ENCODE measurements at places on chromosomes 1 and 21.

GRCh38 chr1:185971688-185972087 lies 237.5 kb downstream of the HMCN1 start:
- no peak for DNase-seq

GRCh38 chr1:5634893-5635292 lies 357.3 kb downstream of the NPHP4 start:
- peak; percentile 28 for DNase-seq

DNA sequence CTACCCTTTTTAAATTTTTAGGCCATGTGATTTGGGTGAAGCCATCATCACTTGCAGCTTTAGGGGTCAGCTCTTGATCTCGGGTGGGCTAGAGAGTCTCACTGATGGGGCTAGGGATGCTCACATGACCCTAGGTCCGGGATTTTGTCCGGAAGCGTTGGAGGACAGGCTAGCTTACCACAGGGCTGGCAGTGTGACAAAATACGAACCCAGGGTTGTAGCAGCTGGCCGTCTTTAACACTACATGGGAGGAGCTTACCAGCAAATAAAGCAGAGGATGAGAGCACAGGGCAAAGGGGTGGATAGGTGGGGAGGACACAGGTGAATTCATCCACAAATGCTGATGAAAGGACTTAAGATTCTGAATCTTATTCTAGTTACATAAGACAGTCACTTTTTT lies 21.9 kb downstream of the GPR161 start:
- no peak for DNase-seq

DNA sequence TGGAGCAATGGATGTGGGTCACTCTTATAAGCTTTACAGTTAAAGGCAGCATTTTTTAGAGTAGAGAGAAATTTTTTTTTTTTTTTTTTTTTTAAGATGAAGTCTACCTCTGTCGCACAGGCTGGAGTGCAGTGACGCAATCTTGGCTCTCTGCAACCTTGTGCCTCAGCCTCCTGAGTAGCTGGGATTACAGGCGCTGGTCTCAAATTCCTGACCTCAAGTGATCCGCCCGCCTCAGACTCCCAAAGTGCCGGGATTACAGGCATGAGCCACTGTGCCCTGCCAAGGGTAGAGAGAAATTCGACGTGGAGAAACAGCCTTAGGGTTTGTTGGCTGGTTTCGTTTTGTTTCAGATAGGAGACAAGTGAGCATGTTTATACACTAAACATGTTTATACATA lies 594.2 kb upstream of the ADAMTS5 start:
- no peak for DNase-seq

GRCh38 chr1:55618199-55618598 lies 403.0 kb upstream of the USP24 start:
- DNase-seq = no peak

DNA sequence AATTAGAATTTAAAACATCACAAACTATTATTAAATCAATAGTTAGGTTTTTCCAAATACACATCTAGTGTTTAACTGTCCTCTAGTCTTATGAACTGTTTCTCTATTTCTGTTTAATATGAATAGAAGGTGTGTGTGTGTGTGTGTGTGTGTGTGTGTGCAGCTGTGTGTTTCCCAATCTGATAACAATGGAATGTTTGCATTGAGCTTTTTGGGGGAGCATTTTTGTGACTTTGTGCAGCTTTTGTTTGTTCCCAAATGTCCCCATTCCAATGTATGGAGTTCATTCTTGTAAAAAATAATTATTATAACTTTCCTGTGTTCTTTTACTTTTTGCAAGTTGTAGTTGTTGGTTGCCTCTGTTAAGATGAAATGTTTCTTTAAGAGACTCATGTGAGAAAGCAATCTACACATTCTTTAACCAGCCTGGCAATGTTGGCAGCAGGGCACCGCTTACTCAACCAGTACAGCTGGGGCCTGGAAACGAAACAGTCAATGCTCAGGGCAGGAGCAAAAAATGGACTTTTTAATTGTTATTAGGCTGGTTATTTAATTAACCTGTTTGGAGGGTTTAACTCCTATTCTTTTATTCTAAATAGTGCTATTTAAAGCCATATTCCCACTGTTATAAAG lies 354.3 kb downstream of the SRGAP2C start:
- DNase-seq = no peak

DNA sequence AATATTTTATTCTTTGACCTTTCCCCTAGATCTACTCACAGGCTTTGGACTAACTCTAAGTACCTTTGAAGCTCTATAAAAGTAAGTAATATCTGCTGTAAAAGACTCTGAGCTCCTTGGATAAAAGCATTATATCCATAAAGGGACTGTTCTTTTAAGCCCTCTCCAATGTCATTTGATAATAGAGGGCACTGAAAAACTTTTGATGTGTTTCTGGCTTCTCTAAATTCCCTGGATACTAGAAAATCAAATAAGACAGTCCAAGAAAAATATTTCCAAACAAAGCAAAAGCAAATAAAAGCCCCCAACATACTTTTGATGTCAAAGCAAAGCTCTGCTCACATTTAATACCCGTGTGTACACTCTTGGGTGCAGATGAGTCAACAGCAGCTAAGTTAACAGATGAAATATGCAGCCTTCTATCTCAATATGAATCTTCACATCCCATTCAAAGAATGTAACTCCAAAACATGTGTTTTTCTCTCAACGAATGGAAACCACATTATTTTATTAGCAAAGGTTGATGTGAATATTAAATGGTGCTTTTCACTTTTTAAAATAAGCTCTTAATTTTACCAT lies 230.3 kb downstream of the CENPF start:
- DNase-seq = no peak

DNA sequence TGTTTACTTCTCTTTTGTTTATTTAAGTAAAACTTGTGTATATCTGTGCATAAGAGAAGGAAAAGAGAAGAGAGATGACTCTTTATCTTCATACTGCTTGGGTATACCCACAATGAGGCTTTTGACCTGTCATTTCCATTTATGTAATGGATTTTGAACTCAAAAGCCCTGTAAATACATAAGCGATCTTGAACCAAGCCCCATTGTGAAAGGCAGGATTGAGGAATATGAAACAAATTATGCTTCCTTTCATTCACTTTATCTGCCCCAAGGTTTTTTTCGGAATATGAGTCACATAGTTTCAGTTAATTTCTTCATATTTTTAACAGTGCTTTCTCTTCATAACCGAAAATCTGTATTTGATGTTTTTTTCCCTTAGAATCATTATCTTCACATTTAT lies 21.4 kb downstream of the CNST start:
- no peak for DNase-seq

- peak; percentile 65 for DNase-seq
These were observed 1.9 kb downstream of the TMEM53 start for GRCh38 chr1:44672254-44672955.

DNA sequence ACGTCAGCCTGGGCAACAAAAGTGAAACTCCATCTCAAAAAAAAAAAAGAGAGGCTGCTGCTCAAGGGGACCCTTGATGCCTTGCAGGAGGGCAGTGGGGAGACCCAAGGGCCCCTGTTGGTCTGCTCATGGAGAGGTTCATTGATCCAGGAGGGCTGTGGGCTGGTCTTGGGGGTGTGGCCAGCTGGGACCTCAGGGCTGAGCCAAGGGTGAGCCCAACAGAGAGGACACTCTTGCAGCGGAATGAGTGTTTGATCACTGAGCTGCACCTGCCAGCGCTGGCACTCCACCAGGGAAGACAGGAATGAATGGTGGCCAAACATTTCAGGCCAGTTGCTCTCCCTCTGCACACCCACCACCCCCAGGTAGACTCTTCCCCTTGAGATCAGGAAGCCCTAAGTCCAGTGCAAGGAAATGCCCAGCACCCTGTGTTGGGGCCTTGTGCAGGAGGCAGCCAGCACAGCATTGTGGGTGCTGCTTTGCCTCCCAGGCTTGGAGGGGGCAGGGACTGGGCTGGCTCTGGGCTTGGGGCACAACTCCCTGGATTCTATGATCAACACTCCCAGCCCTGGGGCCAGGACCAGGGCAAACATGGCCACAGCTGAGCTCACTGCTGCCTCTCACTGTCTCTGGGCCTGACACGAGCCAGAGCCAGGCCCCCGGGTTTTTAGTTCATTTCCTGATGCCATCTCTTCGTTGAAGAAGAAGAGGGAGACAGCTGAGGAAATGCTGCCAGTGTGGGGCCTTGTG lies 50.7 kb downstream of the IRF2BP2 start:
- peak; percentile 30 for DNase-seq

DNA sequence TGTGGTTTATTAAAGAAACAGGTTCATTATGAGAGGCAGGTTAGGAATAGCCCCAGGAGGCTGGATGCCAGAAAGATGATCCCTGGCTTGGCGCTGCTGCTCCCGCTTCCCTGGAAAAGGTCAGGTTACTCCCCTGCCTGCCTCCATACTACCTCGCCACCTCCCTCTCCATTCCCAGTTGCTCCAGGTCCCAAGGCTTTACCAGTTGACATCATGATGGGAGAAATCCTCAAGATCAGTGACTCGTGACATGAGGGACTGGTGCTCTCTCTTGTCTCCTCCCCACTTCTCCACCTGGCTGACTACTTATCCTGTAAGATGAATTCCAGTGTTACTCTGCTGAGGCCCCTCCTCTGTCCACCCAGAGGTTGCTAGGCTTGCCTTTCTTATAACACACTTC lies 19.7 kb downstream of the VASH2 start:
- peak; percentile 27 for DNase-seq

DNA sequence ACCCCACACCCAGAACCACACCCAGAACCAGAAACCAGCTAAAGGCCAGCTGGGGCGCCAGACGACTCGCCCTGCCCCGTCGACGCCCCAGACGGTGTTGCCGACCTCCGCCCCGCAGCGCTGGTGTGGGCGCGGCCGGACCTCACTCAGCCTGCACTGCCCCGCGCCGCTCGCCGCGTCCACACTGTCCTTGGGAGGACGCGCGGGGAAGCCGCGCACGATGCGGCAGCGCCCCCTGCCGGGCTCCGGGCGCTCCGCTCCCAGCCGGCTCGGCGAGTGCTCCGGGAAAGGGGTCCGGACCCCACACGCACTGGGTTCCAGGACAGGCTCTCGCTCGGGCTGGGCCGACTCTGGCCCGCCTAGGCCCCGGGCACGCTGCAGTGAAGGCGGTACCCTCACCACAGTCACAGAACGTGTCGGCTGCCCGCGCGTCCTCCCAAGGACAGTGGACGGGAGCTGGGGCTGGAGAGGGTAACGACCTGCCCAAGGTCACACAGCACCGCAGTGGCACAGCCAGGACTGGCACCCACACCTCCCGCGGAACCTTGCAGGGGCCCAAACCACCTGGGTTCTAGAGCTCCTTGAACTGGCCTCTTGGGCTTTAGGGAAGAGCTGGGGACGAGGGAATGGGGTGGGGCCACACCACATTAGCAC lies 90.2 kb downstream of the DMRTA2 start:
- peak; percentile 89 for DNase-seq

DNA sequence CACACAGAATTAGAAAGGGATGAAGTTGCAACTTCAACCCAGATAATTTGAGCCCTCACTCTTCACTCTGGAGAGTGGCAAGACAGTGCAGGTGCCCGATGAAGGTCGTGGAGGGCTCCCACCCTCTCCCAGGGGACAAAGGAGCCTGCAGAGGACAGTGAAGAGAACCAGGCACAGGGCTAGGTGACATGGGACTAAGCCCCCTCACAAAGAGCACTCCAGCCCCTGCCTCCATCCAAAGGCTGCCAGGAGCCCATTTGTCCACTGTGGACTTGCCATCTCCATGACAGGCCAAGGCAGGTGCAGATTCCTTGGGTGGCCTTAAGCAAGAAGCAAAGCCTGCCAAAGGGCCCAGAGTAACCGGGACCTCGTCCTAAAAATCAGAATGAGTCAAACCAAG lies 15.1 kb downstream of the ERRFI1 start:
- no peak for DNase-seq

DNA sequence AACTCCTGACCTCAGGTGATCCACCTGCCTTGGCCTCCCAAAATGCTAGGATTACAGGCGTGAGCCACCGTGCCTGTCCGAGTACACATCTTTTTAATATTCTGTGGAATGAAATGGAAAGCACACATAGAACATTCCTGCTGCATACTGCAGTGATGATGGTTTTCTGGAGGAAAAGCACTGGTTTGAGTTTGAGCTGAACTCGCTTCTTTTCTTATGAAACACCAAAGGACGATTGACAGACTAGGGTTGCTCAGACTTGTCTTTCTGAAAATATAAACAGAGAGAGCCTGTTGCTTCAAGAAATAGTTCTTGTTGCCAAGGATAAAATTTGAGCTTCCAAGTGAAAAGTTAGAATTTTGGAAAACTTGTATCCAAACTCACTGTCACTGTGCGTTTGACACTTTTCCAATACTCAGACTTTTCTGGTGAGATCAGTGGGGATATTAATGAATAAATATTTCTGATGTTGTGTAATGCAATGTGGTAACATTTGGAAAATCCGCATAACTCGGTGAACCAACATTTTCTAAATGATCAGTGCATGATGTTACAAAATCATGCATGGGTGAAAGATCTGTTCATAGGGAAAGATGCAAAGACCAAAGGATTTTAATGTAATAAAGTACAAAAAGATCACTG lies 15.0 kb upstream of the ERMAP start:
- no peak for DNase-seq

DNA sequence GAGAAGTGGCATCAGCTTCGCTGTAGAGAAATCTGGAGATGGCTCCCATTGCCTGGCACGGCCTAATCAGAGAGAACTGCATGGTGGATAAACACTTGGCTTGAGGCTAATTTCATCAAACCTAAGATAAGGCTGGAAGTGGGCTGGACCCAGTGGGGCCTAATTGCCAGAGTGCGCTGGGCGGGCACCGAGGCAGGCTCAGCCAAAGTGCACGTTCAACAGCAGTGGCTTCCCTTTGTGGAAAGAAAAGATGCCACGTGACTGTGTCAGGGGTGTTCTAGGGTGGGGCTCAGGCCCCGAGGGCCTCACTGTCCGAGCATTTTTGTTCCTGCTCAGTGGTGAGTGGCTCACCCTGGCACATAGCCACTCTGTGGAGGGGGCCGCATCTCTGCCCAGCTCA lies 5.8 kb downstream of the PLCH2 start:
- DNase-seq = no peak

DNA sequence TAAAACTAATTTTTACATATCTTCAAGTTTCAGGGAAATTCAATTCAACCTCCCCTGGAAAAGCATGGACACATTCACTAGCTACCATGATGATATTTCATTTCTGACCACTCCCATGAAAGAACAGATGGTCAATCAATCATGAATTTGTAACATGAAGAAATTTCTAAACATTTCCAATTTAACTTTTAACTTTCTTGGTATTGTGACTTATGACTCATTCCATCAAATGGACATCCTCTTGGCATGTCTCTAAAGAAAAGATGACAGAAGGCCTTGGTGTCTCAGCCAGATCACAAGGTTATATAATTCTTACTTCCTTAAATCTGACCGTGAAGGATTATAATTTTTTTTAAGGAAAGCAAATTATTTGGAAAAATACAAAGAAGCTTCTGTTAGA lies 10.5 kb upstream of the MCOLN3 start:
- DNase-seq = no peak
